Kidney (tissue), 22 donors: ENCODE measurements at places on chromosomes 16 and 17. TPM values are rescaled to one million over a fixed set of nuclear protein-coding genes. Genes with fewer than 3 reads are reported as not detected.
A peak's percentile ranks its signal among the peaks of the same experiment; 100 is the strongest.

The CLUH gene
- total RNA-seq, result 93.1 TPM

The CACNG5 gene
- not detected for total RNA-seq

DNA sequence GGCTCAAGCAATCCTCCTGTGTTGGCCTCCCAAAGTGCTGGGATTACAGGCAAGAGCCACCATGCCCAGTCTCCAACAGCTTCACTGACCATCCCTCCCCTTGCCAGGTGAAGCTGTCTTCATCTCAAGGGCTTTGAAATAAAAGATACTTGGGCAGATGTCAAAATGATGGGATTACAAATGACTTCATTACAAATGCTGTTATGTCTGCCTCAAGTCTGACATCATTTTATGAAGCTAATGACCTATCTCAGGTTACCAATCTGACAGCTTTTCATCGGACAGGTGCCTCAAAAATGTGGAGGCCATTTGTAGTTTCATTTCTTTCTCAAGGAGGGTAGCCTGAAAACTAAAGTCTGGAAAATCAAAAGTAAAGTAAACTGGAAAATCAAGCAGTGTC is 323.7 kb upstream of the TBX2 start:
- no peaks in the 10 kb centered on the region for H3K27me3 ChIP-seq
- peaks cover 4% of the 10 kb centered on the region for H3K4me1 ChIP-seq
- DNase-seq, result no peak
- H3K36me3 ChIP-seq, result no peaks in the 10 kb centered on the region
- H3K27ac ChIP-seq, result peak overlapping the region; percentile 80

DNA sequence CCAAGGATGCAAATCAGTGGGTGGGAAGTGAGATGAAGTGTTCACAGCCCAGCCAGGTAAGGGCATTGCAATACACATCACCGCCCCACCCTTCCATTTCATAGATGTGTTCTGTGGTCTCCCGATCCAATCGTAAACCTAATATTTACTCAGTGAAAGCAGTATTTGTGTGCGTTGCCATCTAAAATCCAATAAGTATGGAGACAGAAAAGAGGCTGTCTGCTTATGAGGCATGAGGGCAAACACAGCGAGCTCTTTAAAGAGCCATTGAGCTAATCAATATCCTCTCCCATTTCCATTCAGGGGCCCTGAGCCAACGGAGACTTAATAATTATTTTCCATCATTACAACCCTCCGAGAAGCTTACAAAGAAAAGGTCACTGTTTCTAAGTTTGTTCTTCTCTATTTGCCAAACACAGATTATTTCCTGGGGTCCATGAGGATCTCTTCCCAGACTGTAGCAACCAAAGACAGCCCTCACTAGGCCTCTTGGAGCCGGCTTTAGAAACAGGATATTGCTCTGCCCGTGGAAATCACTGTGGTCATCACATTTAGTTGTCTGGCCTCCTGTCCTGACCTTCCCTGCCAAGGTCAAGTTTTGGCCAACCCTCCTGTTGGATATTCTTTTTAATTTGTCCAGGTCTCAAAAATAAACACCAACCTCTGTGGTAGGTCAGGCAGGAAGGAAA is 120.1 kb downstream of the SLC39A11 start:
- no peak for DNase-seq
- no peaks in the 10 kb centered on the region for H3K36me3 ChIP-seq
- H3K27ac ChIP-seq, result no peak overlapping the region
- H3K4me1 ChIP-seq, result peaks cover 7% of the 10 kb centered on the region

DNA sequence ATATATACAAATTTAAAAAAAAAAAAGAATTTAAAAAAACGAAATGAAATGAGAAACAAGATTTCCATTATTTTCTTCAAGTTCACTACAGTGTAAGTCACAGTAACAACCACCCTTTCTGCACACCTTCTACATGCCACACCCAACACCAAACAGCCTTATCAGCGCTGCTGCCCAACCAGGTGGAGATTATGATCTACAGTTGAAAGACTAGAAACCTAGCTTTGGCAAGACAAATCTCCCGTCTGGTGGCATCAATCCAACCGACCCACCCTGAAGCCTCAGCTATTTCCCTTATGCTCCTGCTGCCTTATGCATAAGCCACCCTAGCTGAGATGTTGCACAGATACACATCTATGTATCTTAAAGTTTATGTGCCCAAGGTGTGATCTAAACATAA is 60.8 kb downstream of the PARN start:
- no peak for DNase-seq
- no peak overlapping the region for H3K4me3 ChIP-seq
- no peaks in the 10 kb centered on the region for H3K27me3 ChIP-seq
- H3K36me3 ChIP-seq, result no peaks in the 10 kb centered on the region
- peaks cover 13% of the 10 kb centered on the region for H3K4me1 ChIP-seq
- H3K27ac ChIP-seq, result no peak overlapping the region

- H3K4me3 ChIP-seq, result no peak overlapping the region
- no peaks in the 10 kb centered on the region for H3K4me1 ChIP-seq
- H3K27ac ChIP-seq, result no peak overlapping the region
Measured at GRCh38 chr17:364766-365165, 12.2 kb upstream of the RPH3AL start.

DNA sequence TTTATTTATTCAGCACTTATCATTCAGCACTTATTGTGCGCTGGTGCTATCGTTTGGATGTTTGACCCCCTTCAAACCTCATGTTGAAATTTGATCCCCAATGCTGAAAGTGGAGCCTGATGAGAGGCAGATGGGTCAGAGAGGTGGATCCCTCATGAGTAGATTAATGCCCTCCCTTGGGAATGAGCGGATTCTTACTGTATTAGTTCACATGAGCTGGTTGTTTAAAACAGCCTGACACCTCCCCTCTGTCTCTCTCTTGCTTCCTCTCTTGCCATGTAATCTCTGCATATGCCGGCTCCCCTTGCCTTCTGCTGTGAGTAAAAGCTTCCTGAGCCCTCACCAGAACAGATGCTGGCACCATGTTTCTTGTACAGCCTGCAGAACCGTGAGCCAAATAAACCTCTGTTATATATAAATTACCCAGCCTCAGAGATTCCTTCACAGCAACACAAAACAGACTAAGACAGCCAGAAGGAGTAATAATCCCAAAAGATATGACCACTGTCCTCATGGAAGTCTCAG is 111.1 kb downstream of the CACNG3 start:
- no peaks in the 10 kb centered on the region for H3K4me1 ChIP-seq
- H3K27ac ChIP-seq, result no peak overlapping the region
- no peak for DNase-seq
- no peak overlapping the region for H3K4me3 ChIP-seq

DNA sequence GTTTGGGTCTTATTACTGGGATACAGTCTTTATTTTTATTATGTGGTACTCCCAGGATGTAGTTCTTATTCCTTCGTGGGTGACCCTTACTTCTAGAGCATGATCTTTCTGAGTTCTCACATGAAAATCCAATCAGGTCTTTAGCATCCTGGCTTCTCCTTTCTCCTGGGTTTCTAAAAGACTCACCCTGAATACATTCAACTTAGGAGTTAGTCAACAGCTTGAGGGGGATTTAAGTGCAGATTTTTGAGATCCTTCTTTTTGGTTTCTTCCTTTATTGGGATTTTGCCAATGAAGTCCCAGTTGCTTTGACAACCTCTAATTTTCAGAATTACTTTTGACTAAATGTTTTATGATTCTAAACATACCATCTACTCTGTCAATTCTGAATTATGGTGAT is 68.2 kb downstream of the SIAH1 start:
- no peaks in the 10 kb centered on the region for H3K27me3 ChIP-seq
- H3K4me3 ChIP-seq, result no peak overlapping the region
- no peaks in the 10 kb centered on the region for H3K4me1 ChIP-seq
- no peak overlapping the region for H3K27ac ChIP-seq
